CD4-positive, alpha-beta T cell treated with Interleukin-4 for 1 hour (primary cell): ENCODE measurements at places on chromosomes 1 and 21.

- no peak for DNase-seq
Observed at GRCh38 chr1:103459346-103459745, 66.2 kb upstream of the RNPC3 start.

GRCh38 chr1:24951337-24951736, 21.3 kb upstream of the RUNX3 start:
- DNase-seq, result no peak

DNA sequence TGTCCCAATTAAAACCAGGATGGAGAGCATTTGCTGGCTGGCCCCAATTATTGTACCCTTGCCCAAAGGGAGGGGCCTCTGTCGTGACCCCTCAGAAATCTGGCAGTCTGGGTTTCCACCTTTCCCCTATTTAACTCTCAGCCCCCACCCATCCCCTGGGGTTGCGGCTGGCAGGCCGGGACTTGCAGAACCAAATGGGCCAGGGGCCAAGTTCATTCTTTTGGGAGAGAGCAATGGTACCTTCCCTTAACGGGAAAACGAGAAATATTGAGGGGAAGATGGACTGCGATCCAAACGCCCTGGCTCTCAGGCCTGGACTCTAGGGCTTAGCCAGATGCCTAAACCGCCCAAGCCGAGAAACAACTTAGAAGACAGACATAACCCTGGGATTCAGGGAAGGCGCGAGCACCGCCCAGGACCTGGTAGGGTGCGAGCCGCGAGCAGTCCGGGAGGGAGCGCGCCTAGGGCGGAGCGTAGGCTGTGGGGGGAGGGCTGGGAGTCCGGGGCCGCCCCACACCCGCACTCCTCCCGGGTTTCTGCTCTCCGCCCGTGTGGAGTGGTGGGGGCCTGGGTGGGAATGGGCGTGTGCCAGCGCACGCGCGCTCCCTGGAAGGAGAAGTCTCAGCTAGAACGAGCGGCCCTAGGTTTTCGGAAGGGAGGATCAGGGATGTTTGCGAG, at the start of gene SLC27A3:
Gene SLC27A3 (plus strand): TSS at position 628 of the 678 bp plus-strand sequence. CDS start 91 bp downstream, outside the sequence.
- DNase-seq, result no peak

DNA sequence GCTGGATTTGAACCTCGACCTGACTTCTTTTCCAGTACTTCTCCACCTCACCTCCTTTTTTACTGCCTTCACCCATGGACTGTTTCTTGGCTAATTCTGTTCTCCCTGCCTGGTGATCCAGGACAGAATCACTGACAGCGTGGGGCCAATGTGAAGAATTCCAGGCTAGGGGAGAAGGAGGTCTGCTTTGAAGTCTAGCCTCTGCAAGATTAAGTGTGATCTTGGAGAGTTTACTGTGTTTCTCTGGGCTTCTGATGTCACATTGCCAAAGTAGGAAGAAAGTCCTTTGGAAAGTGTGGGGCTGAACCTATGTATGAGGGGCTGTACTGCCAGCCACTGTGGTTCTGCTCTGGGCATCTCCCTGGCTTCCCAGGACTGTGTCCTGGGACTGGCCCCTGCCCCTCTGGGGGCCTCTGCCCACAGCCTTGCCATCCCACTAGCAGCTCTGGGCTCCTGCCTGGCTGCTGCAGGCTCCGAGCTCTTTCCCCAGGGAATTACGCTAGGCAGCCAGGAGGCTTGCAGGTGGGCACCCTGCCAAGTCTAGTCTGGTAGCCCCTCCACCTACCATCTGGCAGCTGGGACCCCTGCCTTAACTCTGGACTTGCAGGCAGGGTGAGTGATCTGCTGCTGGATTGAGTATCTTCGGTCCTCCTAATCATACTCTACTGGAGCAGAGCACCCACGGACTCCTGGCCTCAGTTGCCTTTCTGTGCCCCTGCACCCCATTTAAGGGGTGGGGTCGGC, 52.2 kb downstream of the YARS1 start:
- DNase-seq, result no peak

- peak; percentile 27 for DNase-seq
Observed at GRCh38 chr1:940107-941014, 16.6 kb downstream of the SAMD11 start.

- no peak for DNase-seq
Observed at GRCh38 chr1:2597441-2598328, 11.1 kb downstream of the PRXL2B start.

GRCh38 chr1:16628361-16629111, 15.2 kb upstream of the NBPF1 start:
- no peak for DNase-seq

DNA sequence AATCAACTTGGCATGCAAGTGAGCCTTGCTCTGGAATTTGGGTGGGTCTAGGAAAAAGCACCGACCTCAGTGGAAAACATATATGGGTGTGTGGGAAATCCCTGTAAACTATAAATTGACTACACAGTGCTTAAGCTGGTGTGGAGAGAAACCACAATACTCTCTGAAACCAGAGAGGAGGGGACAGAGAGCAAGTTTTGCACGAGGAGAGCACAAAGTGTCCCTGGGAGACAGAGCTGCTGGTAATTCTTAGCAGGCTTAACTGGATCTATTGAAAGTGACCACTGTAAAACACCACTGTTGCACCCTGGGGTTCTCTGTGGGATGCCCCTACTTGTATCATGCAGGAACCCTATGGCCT, 12.8 kb downstream of the KCNJ15 start:
- DNase-seq, result no peak

DNA sequence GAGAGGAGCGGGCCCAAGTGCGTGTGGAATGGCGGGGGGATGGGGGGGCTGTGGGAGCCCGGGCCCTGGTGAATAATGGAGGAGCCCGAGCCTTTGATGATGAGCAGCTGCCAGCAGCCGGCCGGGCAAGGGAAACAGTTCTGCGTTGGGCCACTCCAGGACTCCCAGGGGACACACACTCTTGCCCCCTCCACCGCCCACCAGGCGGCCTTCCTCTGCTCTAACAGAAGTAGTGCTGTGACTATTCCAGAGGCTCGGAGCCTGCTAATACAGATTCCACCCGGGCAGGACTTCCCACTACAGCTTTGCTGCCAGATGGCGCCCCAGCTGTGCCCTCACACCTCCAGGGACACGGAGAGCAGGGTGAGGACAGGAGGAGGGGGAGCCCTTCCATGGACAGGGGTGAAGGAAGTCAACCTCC, 48.2 kb upstream of the LRP8 start:
- DNase-seq, result no peak

DNA sequence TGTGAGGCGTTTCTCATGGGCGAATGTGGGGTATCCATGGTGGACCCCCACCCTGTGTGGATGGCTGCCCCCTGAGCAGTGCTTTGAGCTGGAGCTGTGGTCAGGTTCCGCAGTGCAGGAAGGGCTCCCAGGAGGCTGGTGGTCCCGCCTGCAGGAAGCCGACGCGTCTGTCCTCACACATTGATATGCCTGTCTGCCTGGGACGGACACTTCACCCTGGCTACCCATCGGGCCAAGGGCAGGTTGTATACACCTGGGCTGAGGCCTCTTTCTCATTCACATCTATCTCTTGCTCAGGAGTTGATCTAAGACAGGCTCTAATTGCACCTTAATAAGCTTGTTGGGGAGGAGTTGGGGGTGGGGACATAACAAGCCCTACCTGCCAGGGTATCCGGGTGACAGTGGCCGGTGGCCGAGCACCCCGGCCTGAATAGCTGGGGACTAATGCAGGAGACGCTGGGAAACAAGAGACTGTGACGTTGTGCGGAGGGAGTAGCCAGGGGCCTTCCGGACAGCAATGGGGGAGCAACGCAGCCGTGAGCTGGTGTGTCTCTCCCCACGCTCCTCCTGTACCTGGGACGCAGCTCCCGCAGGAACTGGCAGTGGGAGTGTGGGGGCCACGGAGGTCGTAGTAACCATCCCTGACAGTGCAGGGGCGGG, 21.7 kb downstream of the PDXK start:
- no peak for DNase-seq

- DNase-seq, result no peak
Observed at GRCh38 chr1:203116091-203116820, 11.3 kb upstream of the ADORA1 start.

DNA sequence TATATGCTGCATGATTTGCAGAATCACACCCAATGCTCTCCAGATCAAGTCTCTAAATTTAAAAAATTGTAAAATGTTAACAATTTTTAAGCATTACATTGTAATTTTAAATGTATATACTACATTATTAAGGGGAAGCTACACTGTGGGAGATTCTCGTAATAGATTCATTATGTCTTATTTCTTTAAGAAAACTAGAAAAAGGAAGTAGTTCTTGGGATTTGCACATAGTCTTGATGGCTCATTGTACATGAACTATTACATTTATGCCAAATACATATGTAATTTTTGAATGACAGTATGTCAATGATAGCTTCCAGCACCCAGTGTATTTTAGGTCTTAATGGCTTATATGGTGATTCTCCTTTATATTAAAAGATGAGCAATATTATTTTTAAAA, 250.3 kb downstream of the PTPRC start:
- no peak for DNase-seq

GRCh38 chr1:220093361-220094015, 444 bp upstream of the IARS2 start:
- DNase-seq, result no peak

- no peak for DNase-seq
Observed at GRCh38 chr1:230851291-230851691, 17.0 kb downstream of the C1orf198 start.

DNA sequence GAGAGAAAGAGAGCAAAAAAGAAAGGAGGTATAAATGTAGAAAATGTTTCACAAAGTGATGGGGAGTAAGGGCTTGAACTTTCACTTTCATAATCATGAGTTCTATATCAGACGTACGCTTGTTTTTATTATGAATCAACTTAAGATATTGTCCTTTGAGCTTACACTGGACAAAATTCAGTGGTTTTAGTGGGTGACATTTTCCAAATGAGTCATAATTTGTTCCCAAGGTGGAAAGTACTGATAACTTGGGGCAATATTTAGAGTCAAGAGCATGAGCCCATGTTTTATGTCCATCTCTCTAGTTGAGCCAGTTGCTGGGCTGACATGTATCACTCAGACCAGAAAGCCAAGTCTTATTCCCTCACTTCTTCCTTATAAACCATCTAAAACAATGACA, 161.6 kb downstream of the CHRM3 start:
- DNase-seq, result peak; percentile 30

DNA sequence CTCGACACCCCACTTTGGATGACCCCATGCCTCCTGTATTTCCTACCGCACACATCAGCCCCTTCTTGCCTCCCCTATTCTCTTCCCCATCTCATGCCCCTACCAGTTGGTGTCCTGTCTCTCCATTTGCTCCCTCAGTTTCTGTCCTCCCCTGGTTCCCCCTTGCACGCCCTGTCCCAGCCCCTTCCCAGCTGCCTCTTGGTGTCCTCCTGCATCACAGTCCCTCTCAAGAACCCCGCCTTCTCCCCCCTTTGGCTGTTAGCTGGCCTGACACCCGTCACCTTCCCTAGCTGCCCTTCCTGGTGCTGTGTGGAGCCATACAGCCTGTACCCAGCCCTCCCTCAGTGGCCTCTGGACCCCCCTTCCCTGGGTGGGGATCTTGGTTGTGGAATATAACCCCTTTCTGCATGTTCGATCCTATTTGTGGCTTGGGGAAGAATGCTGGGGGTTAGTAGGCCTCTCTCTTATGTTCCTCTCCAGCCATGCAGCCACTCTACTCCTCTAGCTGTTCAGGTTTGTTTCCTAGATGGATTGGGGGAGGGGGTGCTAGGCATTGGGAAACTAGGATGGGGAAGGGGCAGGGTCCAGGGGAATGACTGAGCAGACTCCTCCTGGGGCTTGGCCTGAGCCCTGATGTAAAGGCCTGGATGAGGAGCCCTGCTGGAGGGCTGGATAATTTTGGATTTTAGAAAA, 41.4 kb upstream of the NFASC start:
- DNase-seq, result no peak

DNA sequence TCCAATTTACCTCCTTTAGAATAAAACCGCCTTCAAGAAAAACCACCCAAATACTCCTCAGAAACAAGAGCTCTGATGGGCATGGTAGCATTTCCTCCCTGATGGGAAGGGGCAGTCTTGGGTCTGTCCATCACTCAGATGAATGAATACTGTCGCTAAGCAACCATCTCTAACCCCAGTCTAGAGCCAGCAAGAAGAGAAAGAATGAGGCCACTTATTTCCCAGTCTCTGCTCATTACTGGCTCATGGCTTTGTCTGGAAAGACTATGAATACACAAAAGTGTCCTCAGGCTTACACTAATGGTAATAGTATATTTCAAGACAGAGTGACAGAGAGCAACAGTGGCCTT, 51.0 kb upstream of the F3 start:
- DNase-seq, result no peak

- no peak for DNase-seq
Observed at GRCh38 chr21:25636727-25637126, 2.3 kb upstream of the JAM2 start.

GRCh38 chr1:237864338-237865244, 26.1 kb downstream of the ZP4 start:
- DNase-seq, result no peak
